ENCODE measurements at places on chromosomes 7 and 10.

- no peak for DNase-seq
Measured at GRCh38 chr10:97936126-97936525, 86.5 kb downstream of the GOLGA7B start.

GRCh38 chr10:93806903-93807302 is 49.2 kb downstream of the LGI1 start:
- no peak for DNase-seq

DNA sequence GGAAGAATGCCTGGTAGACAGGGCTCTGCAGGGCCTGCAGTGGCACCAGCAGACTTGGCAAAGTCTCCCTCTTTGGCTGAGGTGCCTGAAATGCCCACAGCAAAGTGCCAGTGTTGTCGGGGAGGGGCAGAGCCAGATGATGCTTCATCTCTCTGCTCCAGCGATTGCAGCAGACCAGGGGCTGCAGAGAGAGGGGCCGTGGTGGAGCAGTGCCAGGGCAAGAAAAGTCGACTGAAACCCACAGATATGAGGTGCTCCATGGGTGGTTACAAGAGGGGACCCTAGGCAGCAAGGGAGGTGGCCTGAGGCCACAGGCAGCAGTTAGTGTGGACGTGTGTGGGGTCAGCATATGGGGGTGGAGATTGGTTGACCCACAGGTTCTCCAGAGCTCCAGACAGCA is 123.5 kb upstream of the SHH start:
- DNase-seq = no peak

GRCh38 chr10:64973391-64973790 is 1452.2 kb downstream of the REEP3 start:
- DNase-seq = no peak

- DNase-seq = no peak
Measured at GRCh38 chr10:94349327-94349726, 13.4 kb downstream of the NOC3L start.

DNA sequence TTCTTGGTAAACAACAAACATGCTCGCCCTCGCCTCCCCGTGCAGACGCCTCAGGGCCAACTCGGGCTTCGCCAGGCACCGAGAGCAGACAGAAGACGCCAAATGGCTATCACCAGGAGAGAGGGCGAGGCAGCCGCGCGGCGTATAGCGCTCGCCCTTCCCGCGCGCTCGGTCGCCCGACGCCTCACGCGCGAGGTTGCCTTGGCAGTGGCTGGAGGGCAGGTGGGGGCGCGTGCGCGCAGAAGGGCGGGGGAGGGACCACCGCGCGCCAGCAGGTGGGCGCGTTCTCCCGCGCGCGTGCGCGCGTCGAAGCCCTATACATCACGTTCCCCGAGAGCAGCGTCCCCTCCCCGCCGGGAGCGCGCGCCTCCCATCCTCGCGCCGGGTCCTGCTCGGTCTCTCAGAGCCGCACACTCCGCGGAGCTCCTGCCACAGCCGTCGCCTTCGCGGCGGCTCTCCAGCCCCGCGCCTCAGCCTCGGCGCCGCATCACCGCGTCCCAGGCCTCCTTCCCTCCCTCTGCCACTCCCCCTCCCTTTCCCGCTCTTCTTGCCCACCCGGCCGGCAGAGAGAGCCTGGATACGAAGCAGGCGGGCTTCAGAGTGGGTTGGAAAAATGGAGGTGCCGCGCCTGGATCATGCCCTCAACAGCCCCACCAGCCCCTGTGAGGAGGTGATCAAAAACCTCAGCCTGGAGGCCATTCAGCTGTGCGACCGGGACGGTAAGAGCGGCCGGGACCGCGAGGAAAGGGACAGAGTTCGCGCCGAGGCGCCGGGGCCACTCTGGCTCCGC is at the start of gene PHYHIPL:
Gene PHYHIPL (plus strand): TSS at position 403 of the 790 bp plus-strand sequence. CDS start 211 bp downstream, at position 614.
- DNase-seq = no peak

GRCh38 chr10:73872190-73872710 is 2.1 kb downstream of the CAMK2G start:
- DNase-seq = no peak

GRCh38 chr7:141685285-141686023 is 16.5 kb downstream of the DENND11 start:
- DNase-seq = no peak

GRCh38 chr10:81600185-81600584 is 274.8 kb upstream of the NRG3 start:
- no peak for DNase-seq

DNA sequence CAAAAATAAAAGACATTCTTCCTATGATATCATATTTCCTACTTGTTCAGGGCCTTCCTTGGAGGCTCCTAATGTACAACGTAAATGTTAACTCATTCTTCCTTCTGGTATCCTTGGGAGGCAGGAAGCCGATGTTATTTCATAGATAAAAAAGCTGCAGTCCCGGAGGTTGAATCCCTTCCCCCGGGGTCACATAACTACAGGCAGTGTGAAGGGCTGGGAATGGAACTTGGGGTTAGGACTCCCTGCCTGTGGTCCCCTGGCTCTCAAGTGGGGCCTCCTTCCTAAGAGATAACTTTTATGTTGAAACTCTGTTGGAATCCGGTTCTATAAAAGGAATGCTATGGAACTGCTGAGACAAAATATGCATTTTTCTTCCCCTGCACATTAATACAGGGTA is 14.9 kb upstream of the CCDC3 start:
- DNase-seq = no peak
